G401 (cell line): ENCODE measurements at places on chromosomes 7 and 10. TPM values are rescaled to one million over a fixed set of nuclear protein-coding genes. Genes with fewer than 3 reads are reported as not detected.

GRCh38 chr7:131726686-131727085 lies 170.3 kb upstream of the PODXL start:
- no peak for DNase-seq

DNA sequence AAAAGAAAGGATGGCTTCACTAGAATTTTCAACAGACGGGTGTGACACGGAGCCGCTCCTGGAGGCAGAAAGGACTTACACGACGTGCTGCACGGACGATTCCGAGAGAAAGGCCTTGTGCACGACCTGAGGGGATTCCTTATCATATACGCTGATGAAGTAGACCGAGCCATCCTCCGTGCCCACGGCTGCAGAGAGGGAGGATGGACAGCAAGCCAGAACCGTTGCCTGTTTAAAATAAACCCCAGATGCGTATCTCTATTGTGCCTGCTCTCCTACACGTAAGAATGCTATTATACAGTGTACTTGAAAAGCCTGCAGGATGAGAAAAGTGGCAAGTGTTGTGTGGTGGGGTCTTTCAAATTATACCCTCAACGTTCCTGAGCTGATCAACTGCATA lies 38.4 kb downstream of the CFAP43 start:
- no peak for DNase-seq

- no peak for DNase-seq
These were observed 107.0 kb downstream of the XRCC2 start for GRCh38 chr7:152568972-152569371.

DNA sequence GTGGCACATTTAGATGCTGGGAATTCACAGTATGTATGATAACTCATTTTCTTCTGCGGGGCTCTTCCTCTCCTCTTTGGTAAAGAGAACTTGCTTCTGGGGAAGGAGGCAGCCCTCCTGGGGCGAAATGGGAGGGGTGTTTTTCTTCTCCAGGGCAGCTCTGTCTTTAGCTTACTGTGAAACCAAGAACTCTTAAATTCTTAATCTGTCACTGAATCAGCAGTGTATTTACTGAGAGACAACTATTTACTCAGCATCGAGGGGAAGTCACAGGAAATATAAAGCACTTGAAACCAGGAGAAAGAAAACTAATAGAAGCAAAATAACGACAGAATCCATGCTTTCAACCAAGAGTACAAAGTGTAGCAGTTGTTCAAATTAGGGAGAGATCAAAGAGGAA lies 158.2 kb upstream of the AGK start:
- no peak for DNase-seq

CNNM1 gene
- 0.37 and 0.81 TPM in 2 replicates for total RNA-seq

DNA sequence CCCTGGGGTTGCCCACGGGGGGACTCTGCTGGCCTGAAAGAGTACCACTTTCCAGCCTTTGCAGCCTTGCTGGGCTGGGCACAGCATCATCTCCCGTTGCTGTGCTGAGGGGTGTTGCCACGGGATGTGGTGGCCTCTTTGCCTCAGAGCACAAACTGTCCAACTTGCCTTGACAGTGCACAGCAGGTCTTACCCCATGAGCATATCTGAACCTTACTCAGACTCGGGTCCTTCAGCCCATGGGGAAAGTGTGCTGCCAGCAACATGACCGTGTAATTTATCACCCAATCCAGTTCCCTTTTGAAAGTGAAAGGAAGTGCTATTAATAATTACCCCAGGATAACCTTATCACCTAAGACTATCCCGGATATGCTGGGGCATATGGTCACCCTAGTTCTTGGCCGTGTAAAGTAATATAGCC lies 46.8 kb downstream of the TBXAS1 start:
- no peak for DNase-seq

DNA sequence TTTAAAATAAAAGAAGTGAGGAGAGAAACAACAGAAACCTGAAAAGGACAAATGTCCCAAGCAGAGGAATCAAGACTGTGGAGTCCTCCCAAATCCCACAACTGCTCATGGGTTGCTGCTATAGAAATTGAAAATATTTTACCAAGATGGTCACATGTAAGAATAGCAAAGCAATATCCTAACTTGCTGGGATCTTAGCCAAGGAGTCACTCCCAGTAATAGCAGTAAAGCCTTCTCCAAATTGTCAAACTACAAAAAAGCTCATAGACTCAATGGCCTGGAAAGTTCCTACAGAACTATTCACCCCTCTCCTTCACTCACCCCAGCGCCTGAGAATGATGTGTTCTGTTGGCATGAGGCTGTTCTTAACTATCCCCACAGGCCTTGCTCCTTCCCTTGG lies 186.5 kb downstream of the ELMO1 start:
- DNase-seq, result no peak

GRCh38 chr10:96646751-96647166 lies 59.9 kb upstream of the TM9SF3 start:
- no peak for DNase-seq

GRCh38 chr10:45253183-45253914 lies 62.1 kb downstream of the OR13A1 start:
- no peak for DNase-seq
